ENCODE measurements at places on chromosomes 6 and 20. TPM values are rescaled to one million over a fixed set of nuclear protein-coding genes. Genes with fewer than 3 reads are reported as not detected.

DNA sequence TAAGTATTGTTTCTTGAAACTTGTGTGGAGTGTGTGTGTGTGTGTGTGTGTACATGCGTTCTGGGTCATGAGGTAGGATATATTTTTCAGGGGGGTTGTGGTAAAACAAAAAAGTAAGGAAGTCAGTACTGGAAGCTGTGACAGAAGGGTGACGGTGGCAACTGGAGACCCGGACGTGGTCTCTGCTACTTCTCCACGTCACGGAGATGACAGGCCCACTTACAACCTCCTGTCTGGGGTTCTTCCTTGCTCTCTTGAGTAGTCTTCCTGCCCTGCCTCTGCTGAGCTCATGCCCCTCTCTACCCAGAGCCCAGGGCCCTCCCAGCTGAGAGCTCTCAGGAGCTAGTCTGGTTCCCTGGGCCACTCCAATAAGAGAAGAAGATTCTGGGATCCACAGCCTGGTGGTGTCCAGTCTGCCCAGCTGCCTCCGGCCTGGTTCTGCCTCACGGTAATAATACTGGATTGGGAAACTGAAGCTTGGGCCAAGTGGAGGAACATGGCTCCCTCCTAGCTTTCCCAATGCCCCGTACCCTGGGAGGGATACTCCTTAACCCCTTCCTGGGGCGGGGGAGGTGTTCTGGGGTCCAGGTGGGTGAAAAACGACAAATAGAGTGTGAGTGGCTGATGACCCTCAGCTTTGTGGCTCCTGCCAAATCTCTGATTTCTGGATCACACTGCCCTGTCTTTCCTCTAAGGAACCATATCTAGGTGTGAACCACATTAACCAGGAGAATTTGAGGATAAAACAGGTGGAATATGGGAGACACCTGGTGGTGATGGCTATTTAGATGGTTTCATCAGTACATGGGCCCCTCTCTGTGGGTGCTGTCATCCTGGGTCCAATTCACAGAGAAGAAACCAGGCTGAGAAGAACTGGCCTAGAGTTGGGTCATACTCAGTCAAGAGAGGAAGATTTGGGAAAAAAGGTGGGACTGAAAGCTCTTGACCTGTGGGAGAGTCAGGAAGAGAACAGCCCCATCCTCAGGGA lies 27.2 kb downstream of the VEGFA start:
- DNase-seq = no peak

GRCh38 chr6:150116200-150116800 lies 26.5 kb upstream of the PPP1R14C start:
- no peak for DNase-seq

GRCh38 chr6:161128680-161129196 lies 137.2 kb downstream of the MAP3K4 start:
- peak; percentile 14 for DNase-seq

GRCh38 chr20:57330998-57331397 lies 1.4 kb downstream of the SPO11 start:
- DNase-seq = no peak

Gene TNFRSF21
- 3.1 TPM for total RNA-seq

DNA sequence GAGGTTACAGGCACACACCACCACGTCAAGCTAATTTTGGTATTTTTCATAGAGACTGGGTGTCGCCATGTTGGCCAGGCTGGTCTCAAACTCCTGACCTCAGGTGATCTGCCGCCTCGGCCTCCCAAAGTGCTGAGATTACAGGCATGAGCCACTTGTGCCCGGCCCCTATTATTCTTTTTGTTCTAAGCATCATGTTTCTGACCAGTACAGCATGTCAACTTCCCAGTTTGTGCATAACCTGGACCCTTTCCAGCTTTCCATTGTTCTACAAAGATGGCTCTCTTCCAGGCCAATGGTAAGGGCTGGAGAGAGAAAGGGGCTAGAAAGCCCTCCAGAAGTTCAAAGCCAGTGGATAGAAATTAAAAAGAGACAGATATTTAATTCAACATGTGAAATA lies 91.3 kb upstream of the TNFAIP3 start:
- DNase-seq = no peak

GRCh38 chr6:6803180-6803977 lies 214.9 kb downstream of the LY86 start:
- peak; percentile 27 for DNase-seq

Gene NFS1
- total RNA-seq = 37.2 TPM

Gene TRIM15
- total RNA-seq = 0.29 TPM

GRCh38 chr6:142570221-142570671 lies 268.4 kb downstream of the ADGRG6 start:
- DNase-seq = no peak

Gene TAAR9
- total RNA-seq = not detected

Gene FOXF2
- total RNA-seq = not detected

Gene WASF1
- total RNA-seq = 5.3 TPM

GRCh38 chr6:139007428-139007827 lies 19.4 kb upstream of the REPS1 start:
- DNase-seq = no peak

DNA sequence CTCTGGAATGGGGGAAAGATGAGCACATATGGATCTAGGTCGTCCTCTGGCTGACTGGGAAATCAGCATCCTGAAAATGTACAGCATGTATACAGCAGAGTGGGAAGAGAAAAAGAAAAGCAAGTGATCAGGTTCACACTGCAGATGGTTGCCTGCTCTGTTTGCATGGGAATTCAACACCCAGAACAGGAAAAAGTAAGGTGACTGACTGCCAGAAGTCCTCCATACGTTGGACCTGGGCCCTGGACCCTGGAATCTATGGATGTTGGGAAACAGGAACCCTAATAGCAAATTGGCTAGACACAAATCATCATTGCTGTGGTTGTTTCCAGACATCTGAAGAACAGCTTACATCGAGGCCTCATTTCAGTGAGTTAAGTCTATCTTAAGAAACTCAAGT lies 30.3 kb upstream of the TNFAIP3 start:
- DNase-seq = no peak

GRCh38 chr20:38504368-38505090 lies 31.9 kb downstream of the RALGAPB start:
- DNase-seq = no peak

- DNase-seq = no peak
Measured at GRCh38 chr6:138088326-138088762, 18.9 kb downstream of the PERP start.

Gene CTAGE9
- not detected for total RNA-seq

- DNase-seq = no peak
Measured at GRCh38 chr6:14510038-14510437, 392.5 kb downstream of the CD83 start.

DNA sequence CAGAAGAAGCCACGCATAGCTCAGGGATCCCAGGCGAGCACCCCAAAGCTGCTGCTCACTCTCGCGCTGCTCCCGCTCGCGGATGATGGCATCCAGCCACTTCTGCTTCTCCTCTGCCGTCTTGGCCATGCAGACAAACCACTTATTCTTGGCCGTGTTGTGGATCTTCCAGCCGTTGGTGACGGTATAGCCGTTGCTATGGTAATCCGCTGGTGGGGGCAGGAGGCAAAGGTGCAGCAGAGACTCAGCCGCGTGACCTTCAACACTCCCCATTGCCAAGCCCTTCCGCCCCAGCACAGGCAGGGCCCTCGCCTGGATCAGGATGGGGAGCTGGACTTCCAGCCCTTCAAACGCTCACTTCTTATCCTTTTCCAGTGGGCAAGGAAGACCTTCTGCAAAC lies 136.9 kb downstream of the PREX1 start:
- DNase-seq = no peak

- no peak for DNase-seq
Measured at GRCh38 chr6:147944122-147944521, 398.5 kb upstream of the SASH1 start.

- no peak for DNase-seq
Measured at GRCh38 chr20:63107449-63108200, 100.9 kb upstream of the BHLHE23 start.

Gene C20orf204
- total RNA-seq = 2.5 TPM

Gene SLC22A2
- total RNA-seq = not detected

- DNase-seq = no peak
Measured at GRCh38 chr6:75619230-75619899, 17.7 kb downstream of the SENP6 start.

DNA sequence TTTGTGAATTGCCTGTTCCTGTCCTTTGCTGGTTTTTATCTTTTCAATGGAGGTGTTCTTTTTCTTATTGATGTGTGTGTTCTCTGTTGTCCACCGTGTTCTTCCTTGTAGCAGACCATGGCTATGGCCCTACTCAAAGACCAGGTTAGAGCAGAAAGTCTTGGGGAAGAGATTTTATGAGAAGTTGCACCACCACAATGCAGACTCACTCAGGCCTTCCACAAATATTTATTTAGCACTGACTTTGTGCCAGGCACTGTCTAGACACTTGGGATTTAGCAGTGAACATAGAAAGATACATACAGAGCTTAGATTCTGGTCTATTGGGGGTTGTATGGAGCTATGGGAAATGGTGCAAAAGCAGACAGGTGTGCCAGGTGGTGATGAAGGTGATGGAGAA lies 98.8 kb downstream of the DTD1 start:
- no peak for DNase-seq

Gene ARMH2
- not detected for total RNA-seq

DNA sequence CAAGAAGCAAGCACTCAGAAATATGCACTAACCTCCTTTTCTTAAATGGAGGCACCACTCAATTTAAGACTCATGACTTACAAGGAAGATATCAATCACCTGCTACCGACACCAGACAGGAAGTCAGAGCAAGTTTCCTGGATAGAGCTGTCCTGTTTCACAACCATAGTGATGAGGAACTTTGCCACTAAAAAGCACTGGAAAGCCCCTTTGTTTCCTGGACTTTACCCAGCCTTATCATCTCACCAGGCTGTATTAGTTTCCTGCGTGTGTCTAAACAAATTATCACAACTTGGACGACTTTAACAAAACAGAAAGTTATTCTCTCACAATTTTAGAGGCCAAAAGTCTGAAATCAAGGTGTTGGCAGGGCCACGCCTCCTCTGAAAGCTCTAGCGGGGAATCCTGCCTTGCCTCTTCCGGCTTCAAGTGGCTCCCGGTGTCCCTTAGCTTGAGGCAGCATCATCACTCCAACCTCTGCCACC lies 253.8 kb upstream of the STXBP5 start:
- DNase-seq = no peak

DNA sequence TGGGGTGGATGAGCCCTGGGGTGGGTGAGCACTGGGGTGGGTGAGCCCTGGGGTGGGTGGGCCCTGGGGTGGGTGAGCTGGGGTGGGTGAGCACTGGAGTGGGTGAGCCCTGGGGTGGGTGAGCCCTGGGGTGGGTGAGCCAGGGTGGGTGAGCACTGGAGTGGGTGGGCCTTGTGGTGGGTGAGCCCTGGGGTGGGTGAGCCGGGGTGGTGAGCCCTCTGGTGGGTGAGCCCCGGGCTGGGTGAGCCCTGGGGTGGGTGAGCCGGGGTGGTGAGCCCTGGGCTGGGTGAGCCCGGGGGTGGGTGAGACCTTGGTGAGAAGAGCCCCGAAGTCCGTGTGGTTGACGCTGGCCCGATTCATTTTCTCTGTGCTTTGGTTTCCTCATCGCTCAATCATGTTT lies 18.6 kb downstream of the SMOC2 start:
- DNase-seq = no peak

DNA sequence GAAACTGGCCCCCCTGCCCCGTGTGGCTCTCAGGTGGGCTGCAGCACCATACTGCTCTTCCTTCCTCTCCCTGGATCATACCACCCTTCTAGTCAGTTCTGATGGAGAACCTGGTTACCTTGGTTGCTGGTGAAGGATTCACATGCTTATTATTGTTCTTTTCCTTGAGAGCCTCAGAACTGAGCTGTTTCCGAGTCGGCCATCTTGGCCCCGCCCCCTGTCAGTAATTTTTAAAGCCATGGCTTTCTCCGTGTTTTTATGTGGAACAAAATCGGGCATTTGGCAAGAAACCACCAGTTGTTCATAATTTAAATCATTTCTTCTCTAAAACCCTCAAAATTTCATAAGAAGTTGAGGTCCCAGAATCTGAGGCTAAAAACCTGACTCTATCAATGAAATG lies 493.8 kb downstream of the NKAIN2 start:
- no peak for DNase-seq

Gene SEL1L2
- not detected for total RNA-seq

DNA sequence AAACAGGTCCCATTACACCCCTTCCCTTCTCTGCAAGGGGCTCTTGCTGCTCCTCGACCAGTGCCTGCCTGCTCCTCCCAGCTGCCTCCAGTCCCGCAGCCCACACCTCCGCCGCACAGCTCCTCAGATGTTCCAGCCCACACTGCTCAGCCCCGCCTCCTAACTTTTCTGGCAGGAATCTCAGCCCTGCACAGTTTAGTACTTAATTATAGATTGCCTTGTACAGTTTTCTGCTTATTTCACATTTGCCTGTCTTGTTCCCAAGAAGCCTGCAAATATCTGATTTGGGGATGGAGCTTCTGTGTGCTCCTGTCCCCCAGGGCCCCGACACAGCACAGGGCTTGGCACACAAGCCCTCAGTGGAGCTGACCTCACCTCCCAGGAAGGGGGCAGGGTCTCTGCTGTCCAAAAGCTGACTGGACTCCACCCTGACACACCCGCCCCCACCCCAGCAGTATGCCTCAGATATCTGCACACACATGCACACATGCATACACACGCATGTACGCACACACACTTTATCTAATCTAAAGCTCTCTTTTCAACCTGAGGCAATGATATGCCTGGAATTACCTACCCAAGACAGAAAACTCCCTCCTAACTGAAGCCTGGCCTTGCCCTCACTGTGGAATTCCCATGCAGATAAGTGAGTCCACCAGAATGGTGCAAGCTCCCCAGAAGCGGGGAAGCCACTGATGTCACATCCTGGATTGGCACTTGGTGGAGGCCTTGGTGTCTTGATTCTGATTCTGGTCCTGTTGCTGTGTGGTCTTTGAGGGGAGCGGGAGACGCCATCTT lies 1.2 kb upstream of the PNPLA1 start:
- no peak for DNase-seq

DNA sequence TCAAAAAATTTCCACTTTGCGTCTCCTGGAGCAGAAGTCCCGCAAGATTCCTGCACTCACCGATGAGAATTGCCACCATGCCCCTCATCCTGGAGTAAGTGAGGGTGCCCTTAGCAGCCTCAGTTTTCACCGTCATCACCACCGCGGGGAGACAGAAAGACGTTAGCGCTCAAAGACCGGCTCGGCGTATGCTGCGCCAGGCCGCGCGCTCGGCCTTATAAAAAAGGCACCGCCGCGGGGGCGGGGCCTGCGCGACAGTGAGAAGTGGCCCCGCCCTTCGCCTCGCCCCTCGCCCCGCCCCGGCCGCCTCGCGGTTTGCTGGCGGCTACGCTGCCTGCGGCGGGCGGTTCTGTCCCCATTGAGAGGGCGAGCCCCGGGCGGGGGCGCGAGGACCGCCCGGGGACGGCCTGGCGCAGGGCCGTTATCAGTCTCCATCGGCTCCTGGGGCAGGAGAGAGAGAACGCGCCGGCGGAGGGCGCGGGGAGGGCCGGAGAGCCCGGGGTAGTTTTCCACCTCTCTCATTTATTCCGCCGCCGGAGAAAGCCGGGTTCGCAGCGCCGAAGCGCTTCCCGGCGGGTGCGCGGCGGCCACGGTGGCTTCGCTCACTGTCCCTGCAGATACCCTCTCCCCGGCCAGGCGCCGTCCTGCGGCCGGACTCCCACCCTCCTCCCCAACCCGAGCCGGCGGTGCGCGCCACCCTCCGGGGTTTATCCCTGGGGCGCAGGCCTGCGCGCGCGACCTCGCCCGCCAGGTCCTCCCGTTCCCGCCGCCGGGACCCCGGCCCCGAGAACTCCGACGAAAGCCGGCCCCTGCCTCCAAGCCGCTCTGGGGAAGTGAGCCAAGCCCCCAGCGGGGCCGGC lies 122.5 kb upstream of the SLC2A12 start:
- peak; percentile 92 for DNase-seq

All from activated naive CD8-positive, alpha-beta T cell treated with anti-CD3 and anti-CD28 coated beads for 36 hours (primary cell).